ENCODE measurements at places on chromosomes 4 and X.

- DNase-seq = peak; percentile 50
Measured at GRCh38 chrX:100615005-100615404, 21.6 kb downstream of the TSPAN6 start.

DNA sequence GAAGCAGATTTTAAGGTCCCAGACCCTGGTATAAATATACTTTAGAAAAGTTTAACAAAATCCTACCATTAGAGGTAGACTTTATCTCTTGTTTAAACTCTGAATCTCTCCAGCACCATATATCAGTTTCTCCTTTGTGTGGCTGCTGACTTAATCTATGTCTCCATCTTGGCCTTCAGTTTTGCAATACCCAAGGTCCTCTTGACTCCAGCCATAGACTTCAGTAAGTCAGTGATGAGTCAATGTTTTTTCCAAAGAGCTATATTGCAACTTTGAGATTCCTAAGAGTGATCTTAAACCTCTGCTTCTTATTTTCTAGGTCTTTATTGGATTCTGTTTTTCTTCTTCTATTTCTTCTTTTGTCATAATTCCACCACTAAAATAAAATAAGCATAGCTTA, 50.8 kb upstream of the ADGRL3 start:
- peak; percentile 81 for DNase-seq

DNA sequence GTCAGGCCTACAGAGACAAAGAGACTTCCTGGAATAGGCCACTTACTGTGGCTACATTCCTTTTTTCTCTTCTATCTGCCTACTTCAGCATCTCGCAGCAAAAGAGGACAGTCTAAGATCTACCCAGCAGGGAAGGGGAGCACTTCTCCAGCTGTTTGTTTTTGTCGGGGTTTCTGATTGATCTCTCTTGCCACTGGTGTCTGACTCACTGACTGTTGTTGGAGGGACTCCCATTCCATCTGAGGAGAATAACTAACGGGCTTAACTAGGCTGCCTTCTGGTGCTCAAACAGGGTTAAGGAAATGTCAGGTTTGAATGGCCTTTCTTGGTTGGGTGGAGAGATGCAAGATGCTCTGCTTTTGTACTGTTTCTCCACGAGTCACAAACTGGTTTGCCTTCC, 100.2 kb upstream of the TMEM164 start:
- no peak for DNase-seq

DNA sequence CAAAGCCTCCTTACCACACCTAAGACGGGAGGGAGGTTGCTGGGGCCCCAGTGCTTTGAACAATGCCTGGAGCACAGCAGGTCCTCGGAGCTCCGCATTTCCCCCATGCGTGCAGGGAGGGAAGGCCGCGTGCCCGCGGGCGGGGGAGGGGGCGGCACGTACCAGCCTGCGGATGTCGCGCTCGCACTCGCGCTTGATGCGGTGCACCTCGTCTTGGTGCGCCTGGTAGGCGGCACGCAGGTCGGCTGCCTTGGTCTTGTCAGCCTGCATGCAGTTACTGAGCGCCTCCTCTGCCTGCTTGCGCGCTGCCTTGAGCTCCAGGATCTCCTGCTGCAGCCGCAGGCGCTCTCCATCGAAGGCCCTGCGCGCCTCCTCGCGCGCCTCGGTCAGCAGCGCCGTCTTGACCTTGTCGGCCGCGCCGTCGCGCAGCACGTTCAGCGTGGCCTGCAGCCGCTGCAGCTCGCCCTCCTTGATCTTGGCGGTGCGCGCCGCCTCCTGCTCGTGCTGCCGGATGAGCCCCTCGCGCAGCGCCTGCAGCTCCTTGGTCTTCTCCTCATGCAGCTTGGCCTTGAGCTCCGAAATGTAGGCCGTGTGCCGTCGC, 87.2 kb upstream of the C4orf50 start:
- no peak for DNase-seq

DNA sequence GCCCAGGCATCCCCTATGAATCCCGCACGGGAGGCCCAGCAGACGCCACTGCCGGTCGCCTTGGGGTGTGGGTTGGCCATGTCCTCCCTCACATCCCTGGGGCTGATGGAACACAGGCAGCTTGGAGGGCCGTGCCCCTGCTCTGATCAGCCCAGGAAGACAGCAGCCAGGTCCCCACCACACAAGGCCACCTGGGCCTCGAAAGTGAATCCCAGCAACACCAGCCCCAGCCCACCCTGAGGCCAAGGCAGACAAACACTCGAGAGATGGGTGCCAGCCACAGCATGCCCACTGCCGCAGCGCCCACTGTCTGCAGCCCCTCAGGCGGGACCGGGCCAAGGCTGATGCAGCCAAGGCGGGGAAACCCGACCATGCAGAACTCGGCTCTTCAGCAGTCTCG, 85.5 kb downstream of the HMX1 start:
- DNase-seq = no peak

DNA sequence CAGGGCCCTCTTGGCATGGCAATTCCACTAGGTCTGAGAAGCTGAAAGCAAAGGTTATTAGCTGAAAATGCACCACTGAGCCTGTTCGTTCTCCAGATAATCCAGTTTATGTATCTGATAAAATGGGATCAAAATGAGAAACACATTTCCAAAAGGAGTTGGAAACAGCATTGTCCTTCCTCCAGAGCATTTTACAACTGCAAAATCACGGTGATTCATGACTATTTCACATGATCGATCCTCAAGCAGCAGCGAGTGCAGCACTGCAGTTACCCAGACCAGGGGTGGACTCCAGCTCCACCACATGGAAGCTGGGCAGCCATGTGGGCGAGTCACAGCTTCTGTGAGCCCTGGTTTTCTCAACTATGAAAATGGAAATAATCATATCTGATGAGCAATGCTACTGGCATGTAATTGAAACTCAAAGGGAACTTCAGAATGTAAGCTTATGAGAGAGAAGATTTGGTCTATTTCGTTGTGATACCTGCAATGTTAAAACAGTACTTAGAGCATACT, 78.7 kb upstream of the MSX1 start:
- peak; percentile 17 for DNase-seq

- DNase-seq = peak; percentile 3
Measured at GRCh38 chrX:63761639-63762038, 23.4 kb downstream of the ARHGEF9 start.

GRCh38 chrX:104195489-104196084, 29.3 kb downstream of the FAM199X start:
- DNase-seq = peak; percentile 34

DNA sequence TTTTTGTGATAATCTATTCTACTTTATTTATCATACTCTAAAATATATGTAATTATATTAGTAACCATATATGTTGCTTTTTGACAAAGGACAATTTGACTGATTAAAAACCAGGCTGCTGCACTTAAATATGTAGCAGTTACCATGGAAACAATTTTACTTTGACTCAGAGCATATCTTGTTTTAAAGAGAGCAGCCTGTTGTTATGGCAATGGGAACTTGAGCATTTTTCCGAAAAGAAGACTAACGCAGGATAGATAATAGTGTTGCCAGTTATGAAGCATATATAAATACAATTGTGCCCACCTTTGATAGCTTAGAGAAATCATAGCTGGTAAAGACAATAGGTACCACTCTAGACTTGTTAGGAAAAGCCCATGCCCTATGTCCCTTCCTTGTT, 283.0 kb downstream of the GASK1B start:
- DNase-seq = no peak

DNA sequence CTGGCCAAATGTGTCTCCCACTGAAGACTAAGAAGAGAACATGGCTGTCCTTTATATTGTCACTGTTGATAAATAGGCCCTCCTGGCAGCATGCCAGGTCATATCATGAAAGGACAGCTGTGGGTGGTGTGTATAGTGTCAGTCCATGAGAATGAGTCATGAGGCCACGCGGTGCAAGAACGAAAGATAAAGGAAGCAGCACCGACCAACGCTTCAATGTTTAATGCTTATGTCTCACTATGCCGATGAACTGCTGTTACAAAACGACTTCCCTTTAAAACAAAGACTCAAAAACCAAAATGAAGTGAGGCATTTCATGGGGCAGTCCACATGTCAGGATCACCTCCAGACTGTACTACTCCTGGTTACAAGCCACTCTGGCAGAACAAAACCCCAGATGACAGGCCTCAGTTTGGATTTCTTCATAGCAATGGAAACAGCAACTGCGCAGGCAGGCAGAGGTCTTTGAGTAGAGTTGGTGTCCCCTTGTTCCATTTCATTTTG, 5.2 kb upstream of the TCEANC start:
- DNase-seq = peak; percentile 36

DNA sequence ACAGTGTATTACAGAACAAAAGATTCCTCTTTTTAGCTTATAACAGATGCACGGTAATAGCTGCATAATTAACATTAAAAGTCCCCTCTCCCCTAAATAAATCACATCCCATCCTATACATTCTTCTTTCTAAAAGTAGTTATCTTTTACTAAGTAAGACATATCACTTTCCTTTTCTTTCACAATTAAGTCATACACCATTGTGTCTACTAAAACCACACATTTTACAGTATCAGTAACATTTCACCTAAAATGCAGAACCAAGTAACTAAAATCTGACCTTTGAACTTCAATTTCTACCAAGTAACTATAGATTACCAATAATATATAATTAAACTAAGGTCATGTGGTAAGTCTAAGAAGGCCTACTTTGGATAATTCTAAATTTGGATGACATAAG, 14.2 kb downstream of the DHX15 start:
- no peak for DNase-seq

- no peak for DNase-seq
Measured at GRCh38 chr4:153366486-153366885, 22.0 kb downstream of the MND1 start.

DNA sequence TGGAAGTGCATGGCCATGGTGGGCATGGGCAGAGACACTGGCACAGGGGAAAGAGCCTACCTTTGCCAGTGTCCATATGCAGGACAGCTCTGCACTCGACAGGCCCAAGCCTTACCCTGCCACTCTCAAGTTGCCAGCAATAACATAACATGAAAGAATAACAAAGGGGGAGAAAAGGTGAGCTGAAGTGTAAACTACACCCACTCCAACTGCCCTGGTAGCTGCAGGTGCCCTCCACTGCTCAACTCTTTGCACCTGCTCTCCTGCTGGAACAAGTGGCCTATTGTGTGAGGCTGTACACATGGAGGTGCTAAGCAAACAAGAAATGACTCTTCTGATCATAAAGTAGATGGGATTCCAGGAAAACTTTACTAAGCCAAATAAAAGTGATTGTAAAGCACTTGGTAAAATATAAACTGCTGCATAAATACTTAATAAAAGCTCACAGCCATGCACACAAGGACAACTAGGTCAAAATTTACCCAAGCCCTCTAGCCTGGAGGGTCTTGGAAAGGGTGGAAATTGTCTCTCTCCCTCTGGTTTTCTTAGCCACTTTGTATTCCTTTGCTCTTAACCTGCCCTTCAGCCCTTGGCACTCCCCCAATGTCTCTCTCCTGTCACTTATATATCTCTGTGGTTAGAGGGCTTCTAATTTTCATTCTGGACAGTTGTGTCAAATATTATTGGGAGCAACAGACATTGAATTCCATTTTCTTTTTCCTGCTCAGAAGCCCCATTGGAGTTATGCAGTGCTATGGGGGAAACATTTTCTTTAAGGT, 261.2 kb upstream of the GPC4 start:
- DNase-seq = no peak

DNA sequence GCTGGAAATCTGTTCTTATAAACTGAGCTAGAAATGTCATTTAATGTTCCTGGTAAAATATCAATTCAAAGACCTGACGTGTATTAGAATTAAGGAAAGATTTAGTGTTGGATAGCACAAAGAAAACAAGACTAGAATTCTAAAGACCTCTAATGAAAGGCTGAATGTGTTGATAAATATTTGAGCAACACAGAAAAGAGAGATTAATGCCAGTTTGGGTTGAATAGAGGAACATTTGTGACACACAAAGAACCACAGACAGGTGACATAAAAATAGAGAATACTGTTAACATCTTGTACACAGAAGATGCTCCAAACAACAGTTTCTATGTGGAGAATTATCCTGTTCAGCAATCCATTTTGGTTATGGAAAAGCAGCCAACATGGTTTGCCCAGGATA, 222.1 kb upstream of the GALNT7 start:
- DNase-seq = no peak

DNA sequence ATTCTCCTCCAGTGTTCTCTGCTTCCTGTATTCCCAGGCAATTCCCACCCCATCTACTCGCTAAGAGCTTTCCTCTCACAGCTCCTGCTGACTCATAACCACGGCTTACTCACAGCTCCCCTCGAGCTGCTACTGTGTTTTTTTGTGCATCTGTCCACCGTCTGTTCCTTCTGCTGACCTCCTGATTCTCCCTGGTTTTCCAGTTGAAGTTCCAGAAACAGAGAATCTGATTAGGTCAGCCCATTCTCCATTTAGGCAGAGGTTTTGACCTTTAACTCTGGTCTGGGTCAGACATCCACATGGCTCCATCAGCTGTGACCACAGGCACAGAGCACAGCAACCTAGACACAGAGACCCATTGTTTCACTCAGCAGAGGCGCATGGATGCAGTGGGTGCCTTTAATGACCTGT, 5.5 kb upstream of the SMIM20 start:
- DNase-seq = peak; percentile 89

DNA sequence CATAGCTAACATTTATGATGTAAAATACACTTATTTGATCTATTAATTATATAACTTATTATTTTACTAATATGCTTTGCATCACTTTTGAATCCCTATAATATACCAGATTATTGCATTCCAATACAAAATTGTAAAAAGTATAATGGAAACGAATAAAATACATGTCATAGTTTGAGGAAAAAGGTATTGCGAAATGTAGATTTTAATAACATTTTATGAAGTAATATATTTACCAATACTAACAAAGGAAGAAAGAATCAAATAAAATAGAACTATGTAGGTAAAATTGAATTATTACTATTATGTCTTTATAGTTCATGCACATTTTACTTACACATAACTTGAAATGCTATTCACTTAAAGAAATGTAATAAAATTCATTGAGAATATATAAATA, 1300.2 kb downstream of the ADGRL3 start:
- DNase-seq = no peak

DNA sequence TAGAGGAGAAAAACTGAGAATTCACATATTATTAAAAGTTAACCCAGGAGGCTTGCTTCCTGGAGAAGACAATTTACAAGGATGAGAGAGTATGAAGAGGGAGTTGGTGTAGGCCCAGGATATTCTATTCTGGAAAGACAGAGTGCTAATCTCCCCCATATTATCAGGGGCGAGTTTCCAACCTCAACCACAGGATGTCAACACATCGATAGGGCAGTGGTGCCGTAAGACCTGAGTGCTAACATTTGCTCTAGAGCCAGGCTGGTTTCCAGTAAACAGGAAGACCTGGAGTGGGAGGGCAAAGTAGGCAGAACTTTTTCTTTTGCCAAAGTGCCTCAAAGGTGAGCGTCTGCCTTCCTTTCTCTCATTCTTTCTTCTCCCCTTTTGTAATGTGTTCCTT, 2.8 kb upstream of the AWAT1 start:
- no peak for DNase-seq

Measured in epithelial cell of esophagus (primary cell).